ENCODE measurements at places on chromosomes 13 and 19.

DNA sequence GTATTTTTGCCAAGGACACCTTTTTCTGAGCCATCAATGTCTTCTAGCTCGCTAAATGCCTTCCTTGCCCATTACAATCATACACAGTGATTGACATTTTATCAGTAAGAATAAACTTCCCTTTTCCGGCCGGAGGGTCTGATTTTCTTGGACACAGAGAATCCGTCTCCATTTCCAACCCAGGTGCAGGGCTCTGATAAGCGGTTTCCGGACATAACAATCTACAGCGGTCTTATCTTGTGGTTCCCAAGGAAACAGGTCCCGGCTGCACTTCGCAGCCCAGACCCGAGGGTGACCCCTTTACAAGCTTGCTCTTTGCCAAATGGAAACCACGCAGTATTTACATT is 5.1 kb upstream of the ZNF77 start:
- H3K4me1 ChIP-seq, result peaks cover 13% of the 10 kb centered on the region
- DNase-seq, result no peak
- peak overlapping the region; percentile 93 for H3K4me3 ChIP-seq
- H3K27me3 ChIP-seq, result no peaks in the 10 kb centered on the region
- H3K27ac ChIP-seq, result peak overlapping the region; percentile 87

- H3K4me1 ChIP-seq, result no peaks in the 10 kb centered on the region
- H3K36me3 ChIP-seq, result no peaks in the 10 kb centered on the region
- no peak overlapping the region for H3K27ac ChIP-seq
- no peak overlapping the region for H3K4me3 ChIP-seq
Measured at GRCh38 chr19:16804176-16804575, 25.0 kb upstream of the SIN3B start.

DNA sequence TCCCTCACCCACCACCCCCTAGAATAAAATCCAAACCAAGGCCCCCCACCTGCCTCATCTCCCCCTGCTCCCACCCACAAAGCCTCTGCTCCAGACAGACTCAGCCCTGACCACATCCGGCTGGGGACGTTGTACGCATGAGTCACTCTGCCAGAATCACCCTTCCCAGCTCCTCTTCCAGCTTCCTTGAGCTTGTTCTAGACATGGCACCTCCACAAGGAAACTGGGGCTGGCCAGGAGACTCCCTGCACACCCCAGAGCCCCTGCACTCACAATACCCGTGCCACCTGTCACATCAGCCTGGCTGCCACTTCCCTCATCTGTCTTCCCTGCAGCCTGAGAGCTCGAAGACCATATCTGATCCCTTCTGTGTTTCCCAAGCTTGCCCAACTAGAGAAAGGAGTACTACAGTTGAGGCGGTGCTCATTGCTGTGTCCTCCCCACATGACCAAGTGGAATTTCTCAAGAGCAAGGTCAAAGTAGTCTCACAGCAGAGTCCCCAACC is 9.7 kb downstream of the DEDD2 start:
- no peaks in the 10 kb centered on the region for H3K27me3 ChIP-seq
- H3K4me3 ChIP-seq, result no peak overlapping the region
- H3K27ac ChIP-seq, result peak overlapping the region; percentile 12
- no peak for DNase-seq

DNA sequence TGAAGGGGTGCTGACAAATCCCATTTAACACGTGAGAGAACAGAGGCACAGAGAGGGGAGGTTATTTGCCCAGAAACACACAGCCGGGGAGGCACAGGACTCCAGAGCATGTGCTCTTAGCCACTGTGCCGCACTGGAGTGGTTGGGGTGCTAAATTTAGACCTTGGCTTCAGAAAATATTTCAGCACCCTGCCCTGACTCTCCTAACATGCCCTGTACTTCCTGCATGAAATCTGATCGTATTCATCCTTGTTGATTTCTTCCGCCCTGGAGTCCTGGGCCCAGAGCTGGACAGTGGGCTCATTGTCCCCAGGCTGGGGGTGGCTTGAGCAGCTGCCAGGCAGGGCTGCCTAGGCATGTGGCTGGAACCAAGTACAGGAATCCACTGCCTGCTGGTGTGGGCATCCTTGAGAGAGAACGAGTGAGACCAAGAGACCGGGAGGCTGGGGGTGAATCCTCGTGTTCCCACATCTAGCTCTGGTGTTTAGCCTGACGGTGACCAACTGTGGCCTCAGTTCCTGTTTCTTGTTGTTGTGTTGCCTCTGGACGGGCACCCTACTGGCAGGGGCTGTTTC is 5.3 kb downstream of the SLC27A1 start:
- no peaks in the 10 kb centered on the region for H3K27me3 ChIP-seq
- peaks cover 8% of the 10 kb centered on the region for H3K4me1 ChIP-seq
- H3K27ac ChIP-seq, result no peak overlapping the region
- H3K36me3 ChIP-seq, result no peaks in the 10 kb centered on the region
- no peak for DNase-seq

- peaks cover 14% of the 10 kb centered on the region for H3K36me3 ChIP-seq
- DNase-seq, result peak; percentile 44
- no peaks in the 10 kb centered on the region for H3K27me3 ChIP-seq
- H3K27ac ChIP-seq, result peak overlapping the region; percentile 98
- peaks cover 23% of the 10 kb centered on the region for H3K4me1 ChIP-seq
Measured at GRCh38 chr19:1130771-1131717, 27.2 kb downstream of the GPX4 start.

DNA sequence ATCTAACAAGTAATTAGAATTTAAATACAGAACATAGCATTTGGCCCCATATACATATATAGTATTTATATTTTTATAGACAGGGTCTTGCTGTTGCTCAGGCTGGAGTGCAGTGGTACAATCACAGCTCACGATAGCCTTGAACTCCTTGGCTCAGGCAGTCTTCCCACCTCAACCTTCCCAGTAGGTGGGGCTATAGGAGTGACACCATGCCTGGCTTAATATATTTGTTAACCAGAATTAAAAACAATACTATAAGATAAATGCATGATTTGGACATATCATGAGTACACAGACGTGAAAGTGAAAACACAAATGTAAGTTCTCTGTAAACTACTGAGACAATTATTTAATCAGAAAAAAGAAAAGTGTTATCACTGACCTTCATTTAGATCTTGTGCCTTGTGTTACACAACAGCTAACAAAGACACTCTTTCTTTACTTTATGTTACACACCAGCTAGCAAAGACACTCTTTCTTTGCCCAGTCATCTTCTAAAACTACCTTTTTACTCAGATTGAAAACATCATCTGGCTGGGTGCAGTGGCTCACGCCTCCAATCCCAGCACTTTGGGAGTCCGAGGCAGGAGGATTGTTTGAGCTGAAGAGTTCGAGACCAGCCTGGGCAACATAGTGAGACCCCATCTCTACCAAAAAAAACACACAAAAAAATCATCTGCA is 22.6 kb downstream of the CARS2 start:
- DNase-seq, result peak; percentile 20
- H3K4me3 ChIP-seq, result no peak overlapping the region
- H3K36me3 ChIP-seq, result peaks cover 79% of the 10 kb centered on the region
- H3K4me1 ChIP-seq, result no peaks in the 10 kb centered on the region
- H3K27ac ChIP-seq, result no peak overlapping the region
- H3K27me3 ChIP-seq, result no peaks in the 10 kb centered on the region

Data from naive thymus-derived CD4-positive, alpha-beta T cell (primary cell).